BJ (cell line): ENCODE measurements at places on chromosomes 16 and 17.

DNA sequence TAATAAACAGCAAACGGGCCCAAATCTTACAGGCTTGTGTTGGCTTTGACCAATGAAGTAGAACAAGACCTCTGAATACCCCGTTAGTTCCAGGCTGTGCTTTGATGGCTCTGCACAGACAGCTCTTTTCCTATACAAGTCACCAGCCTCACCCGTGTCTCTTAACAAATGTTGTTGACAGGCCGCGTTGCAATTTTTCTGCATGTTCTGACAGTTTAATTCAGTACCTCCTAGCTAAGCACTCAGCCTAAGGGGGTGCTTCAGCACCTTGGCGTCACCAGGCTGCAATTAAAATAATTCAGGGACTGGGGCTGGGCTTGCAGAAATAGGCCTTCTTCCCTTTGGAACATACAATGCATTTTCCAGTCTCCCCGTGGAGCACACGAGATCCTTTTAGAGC, 500.1 kb downstream of the MAF start:
- no peak for DNase-seq

DNA sequence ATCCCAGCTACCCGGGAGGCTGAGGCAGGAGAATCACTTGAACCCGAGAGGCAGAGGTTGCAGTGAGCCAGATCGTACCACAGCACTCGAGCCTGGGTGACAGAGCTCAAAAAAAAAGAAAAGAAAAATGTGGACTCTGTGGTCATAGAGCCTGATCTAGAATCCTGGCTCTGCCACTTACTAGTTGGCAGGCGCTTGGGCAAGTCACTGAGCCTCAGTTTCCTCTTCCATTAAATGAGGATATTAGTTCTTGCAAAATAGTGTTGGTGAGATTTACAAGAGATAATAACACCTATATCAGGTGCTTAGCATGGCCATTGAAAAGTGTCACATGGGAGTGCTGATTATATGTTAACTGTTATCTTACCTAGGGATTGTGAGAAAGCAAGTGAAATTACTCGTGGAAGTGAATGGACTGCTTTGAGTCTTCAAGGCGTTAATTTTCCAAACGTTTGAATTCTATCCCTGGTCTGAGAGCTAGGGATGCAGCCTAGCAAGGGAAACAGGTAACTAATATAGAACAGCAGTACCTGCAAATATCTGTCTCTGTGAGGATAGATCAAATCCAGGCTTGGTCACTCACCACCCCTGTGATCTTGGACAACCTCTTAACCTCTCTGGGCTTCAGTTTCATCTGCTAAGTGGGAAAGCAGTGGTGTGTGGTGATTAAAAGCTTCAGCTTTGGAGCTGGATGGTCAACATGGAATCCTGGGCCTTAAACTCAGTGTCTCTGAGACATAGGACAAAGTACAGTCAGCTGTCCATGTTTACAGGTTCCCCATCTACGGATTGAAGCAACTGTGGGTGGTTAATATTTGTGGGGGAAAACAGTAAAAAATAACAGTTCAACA, 953 bp upstream of the NSMCE1 start:
- no peak for DNase-seq

- no peak for DNase-seq
Observed at GRCh38 chr17:40167685-40168261, 9.5 kb upstream of the RAPGEFL1 start.

DNA sequence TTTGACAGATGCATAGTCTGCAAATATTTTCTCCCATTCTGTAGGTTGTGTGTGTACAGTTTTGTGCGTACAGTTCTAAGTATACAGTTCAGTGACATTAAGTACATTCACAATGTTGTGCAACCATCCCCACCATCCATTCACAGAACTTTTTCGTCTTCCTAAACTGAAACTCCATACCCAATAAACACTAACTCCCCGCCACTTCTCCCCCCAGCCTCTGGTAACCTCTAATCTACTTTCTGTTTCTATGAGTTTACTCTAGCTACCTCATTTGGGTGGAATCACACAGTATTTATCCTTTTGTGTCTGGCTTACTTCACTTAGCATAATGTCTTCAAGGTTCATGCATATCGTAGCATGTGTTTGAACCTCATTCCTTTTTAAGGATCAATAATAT, 14.3 kb downstream of the PIK3R5 start:
- no peak for DNase-seq

DNA sequence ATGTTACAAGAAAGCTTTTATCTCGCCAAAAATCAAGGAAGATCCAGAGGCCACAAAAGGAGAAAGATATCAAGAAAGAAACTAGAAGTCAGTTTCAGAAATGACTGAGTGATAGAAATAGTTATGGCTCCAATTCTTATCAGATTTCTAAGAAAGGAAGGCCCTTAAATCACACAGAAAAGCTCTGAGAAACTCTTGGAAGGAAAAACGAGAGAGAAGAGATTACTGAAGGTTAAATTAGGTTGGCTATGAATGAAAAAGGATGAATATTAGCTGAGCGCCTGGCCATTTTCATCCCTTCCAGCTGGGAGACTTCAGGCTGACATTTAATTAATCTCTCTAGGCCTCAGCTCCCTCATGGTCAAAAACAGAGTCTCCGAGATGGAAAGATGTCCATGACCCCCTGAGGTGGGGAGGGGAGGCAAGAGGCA, 72.3 kb downstream of the CYTH1 start:
- no peak for DNase-seq

- no peak for DNase-seq
Observed at GRCh38 chr17:81578561-81579225, 26.5 kb upstream of the FAAP100 start.

- DNase-seq, result no peak
Observed at GRCh38 chr17:9138161-9138717, 116.9 kb downstream of the NTN1 start.

GRCh38 chr16:11377154-11377553, 31.9 kb downstream of the RMI2 start:
- DNase-seq, result no peak

DNA sequence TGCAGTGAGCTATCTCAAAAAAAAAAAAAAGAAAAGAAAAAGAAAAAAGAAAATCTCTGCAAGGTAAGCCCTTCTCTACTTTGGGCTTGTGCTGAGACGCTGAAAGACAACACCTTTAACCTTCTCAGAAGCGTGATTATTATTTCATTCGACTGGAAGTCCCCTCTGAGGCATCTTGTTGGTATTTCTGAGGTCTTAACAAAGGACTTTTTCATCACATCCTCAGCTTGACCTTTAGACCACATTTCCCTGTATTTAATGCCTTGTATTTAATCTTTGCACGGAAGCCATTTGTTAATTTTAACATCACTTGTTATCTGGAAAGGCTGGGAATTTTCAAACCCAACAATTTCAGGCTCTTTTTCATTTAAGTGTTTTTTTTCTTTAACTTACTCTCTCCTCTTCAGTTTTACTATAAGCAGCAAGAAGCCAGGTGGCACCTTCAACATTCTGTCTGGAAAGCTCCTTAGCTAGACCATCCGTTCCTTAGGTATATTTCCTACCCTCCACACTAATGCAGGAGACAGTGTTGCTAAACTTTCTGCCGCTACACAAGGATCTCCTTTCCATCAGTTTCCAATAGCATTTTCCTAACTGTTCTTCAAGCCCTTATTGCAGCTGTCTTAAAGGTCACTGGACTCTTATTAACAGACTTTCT, 10.3 kb downstream of the KCTD13 start:
- no peak for DNase-seq

DNA sequence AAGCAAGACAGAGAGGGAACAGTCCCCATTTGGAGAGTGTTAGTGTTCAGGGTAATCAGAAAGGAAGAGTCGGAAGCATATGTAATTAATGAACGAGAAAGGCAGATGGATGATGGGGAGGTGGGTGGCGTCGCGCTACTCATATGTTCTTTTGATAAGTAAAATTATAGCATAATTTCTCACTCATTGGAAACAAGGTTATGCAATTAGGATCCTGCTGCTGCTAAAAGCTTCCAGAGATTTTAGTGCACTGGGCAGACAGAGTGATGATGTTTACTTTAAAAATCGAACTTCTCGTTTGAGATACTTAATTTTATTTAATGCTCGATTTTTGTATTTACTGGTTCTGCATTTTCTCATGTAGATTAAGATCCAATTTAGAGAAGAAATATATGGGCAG, 96.2 kb downstream of the PRKCA start:
- DNase-seq, result no peak

DNA sequence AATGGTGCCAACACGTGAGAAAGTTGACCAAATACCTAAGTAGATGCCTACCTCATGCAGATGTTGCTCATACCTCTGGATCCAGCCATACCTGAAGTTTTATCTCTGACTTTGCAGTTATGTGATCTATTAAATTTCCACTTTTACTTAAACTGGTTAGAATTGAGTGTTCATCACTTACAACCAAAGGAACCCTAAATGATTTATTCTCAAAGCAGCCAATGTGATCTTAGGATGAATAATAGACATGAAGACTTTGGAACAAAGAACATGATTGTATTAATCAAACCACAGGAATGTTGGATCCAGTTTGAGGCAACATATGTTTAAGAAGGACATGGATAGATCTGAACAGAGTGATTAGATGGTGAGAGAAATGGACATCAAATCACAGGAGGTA, 68.7 kb downstream of the IRX6 start:
- DNase-seq, result no peak

DNA sequence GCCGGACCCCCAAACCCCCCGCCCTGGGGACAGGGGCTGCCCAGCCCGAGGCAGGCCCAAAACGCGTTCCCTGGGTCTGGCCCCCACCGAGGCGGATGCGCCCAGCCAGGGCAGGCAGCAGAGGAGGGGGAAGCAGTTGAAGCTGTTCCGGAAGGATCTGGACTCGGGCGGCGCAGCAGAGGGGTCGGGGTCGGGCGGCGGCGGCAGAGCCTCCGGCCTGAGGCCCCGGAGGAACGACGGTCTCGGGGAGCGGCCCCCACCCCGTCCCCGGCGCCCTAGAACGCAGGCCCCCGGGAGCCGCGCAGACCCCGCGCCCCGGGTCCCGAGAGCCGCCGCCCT, 22.9 kb upstream of the ZFPM1 start:
- no peak for DNase-seq

DNA sequence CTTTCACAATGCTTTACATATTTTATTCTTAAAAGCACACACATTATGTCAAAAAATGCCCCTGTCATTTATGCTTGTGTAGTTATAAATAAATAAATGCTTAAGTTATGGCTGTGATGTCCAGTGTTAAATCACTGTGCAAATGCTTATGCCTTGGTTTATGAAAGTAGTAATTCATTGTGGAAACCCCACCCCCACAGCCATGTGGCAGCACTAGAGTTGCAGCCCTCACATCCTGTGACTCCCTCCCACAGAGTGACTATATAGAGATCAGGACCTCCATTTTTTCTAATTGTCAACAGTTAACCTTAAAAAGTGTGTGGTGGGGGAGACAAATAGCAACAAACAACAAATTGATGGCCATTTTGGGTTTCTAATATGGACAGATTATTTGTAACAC, 2.4 kb downstream of the SKAP1 start:
- no peak for DNase-seq

- peak; percentile 11 for DNase-seq
Observed at GRCh38 chr16:80824623-80825364, 20.4 kb upstream of the CDYL2 start.

DNA sequence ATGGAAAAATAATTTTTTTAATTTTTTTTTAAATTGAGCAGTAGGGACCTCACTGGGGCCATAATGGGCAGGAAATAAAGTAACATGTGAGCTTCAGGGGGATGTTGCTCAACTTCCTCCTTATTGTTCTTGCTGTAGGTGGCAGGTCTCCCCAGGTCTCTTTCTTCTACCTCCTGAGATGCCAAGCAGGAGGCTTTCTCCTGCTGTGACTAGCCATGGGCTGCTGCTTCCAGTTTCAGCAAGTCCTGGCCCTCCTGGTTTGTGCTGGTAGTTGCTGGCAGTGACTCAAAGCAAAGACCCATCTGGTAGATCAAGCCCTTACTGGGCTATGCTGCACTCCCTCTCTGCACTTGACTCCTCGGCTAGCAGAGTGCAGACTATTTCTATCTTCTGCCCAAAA, 2.3 kb downstream of the DPEP2NB start:
- no peak for DNase-seq

- no peak for DNase-seq
Observed at GRCh38 chr16:84115919-84116719, 623 bp downstream of the MBTPS1 start.

DNA sequence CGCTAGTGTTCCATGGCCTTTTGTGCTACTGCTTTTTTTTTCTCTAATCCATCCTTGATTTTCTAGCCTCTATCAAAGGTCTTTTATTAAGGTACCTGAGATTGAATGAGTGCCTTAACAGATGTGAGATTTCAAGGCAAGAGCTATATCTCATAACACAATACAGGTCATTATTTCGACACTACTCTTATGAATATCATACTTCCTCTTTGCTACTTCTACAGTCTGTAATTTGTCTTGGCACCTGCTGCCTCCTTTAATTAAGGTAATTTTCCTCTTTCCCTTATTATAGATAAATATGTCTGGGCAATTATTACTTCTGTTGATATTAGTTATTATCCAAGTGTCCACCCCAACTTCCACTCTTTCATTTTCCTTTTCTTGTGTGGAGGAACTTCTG, 5.3 kb downstream of the KRT28 start:
- no peak for DNase-seq
